ENCODE measurements at places on chromosomes 7 and 10.

- DNase-seq, result no peak
Observed at GRCh38 chr10:31401287-31401686, 82.3 kb downstream of the ZEB1 start.

GRCh38 chr10:76301211-76301610 is 869.8 kb downstream of the LRMDA start:
- DNase-seq, result no peak

GRCh38 chr7:27462575-27463270 is 200.0 kb downstream of the HIBADH start:
- no peak for DNase-seq

GRCh38 chr10:96283351-96283750 is 12.0 kb upstream of the BLNK start:
- DNase-seq, result no peak

- DNase-seq, result no peak
Observed at GRCh38 chr10:20427821-20428220, 469.3 kb downstream of the NEBL start.

DNA sequence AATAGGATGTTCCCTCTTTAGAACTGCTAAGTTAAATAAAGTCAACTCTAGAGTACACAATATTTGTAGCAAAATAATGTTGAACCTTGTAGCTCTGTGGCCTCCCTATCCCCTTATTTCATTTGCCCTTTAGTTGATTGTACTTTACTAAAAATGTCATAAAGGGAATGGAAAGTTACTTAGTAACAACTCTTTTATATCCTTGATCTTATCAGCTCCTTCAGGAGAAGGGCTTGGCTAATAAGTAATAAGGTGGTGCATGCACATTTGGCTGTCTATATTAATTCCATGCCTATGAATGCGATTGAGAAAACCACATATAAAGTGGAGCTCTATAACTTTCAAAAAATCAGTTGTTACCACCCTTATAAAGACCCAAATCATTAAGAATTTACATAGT is 41.5 kb upstream of the GATA3 start:
- DNase-seq, result no peak

- no peak for DNase-seq
Observed at GRCh38 chr7:141872931-141873330, 31.6 kb upstream of the PRSS37 start.

GRCh38 chr7:28041508-28042314 is 138.9 kb downstream of the JAZF1 start:
- DNase-seq, result peak; percentile 72

DNA sequence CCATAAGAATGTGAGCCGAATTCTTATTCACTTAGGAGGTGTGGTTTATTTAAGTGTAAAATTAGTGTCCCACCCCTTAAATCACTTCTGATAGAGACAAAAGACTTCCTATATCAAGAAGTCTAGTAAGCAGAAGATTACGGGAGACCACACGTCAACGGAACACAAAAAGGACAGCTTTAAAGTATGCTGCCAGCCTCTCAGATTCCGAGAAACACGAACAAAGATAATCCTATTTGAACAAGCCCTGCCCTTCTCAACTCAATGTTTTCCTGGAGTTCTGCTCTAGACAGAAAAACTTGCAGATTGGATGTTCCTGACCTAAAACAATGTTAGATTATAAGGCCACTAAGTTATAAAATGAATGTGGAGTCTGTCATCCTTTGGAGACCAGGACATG is 4.9 kb upstream of the MCU start:
- DNase-seq, result no peak

DNA sequence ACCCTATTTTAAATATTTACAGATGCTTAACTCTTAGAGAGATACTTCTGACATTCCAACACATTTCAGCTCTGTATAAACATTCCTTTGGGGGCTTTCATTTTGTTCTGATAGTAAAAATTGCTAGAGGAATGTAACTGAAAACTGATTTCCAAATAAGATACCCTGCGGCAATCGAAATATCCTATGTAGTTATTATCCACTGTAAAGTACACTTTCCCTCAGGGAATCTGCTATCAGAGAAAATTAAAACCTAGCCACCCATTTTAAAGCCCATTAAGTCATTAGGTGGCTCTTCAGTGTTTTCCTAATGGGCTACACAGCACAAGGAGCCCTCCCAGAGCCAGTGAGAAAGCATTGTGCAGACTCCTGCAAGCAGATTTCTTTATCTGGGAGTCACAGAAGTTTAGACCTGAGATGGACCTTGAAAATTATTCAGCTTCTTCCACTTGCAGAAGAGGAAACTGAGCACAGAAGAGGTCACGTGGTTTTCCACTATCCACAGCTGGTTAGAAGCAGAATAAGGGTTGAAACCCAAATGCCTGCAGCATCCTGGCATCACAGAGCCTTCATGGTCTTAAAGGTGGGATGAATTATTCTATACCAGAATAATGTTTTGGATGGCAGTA is 12.6 kb upstream of the CPVL start:
- no peak for DNase-seq

GRCh38 chr7:12727455-12728191 is 40.2 kb downstream of the ARL4A start:
- DNase-seq, result no peak

GRCh38 chr7:6015917-6016652 is 7.0 kb downstream of the AIMP2 start:
- DNase-seq, result peak; percentile 59

DNA sequence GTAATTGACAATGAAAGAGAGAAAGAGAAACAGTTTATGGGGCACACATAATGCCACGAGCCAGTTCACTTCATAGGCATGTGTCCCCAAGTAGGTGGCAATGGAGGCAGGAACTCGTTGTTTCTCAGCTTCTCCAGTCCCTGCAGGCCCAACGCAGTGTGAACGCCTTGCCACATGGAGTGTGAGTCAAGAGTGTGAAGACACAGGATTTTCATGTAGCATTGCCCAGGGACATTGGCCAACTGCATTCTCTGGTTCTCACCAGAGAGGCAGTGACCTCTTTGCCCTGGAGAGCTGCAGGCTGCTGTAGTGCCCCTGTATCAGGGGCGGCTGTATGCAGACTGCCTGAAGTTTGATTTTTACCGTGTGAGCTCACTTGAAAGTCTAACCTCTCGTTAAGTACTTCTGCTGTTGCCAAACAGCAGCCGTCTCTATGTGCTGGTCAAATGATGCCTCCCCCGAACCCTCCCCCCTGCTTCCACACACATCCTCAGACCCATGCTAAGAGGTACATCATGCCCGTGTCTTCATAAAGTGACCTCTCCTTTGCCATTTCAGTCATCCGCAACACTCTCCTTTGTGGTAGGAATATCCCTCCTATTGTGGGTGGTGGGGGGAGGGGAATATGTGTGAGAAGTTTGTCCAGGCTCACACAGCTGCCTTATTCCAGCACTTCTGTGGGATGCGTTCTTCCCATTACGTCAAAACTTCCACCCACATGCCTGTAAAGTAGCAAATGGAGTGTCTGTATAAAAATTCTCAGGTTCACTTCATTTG is 12.7 kb downstream of the LRRC18 start:
- DNase-seq, result no peak

DNA sequence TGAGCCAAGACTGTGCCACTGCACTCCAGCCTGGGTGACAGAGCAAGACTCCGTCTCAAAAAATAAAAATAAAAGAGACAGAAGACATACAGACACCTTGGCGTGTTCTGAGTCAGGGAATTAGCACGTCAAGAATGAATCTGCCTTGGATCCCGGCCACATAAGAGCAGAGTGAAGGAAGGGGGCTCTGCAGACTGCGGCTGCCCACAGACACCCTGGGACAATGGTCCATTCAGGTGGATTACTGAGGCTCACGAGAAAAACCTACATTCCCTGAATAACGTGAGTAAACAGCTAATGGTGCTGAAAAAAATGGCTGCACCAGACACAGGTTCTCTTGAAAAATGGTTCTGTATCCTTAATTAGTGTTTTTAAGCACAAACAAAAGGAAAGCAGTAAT is 100.1 kb upstream of the FGFR2 start:
- DNase-seq, result no peak

- no peak for DNase-seq
Observed at GRCh38 chr10:121724282-121724681, 126.0 kb upstream of the FGFR2 start.

DNA sequence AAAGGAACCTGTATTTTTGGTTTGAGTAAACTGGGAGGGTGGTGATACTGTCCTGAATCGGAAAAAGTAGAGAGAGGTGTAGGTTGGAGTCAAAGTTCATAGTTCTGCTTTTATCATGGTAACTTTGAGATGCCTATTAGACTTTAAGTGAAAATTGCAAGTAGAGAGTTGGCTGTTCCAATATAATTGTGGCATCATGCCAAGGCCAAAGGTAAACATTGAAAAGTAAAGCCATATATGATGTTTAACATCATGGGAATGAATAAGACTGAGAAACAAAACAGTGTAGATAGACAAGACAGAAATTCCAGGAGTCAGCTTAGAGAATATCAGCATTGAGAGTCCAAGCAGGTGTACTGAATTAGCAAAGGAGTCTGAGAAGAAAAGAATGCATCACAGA is 570.9 kb downstream of the HTR7 start:
- no peak for DNase-seq

DNA sequence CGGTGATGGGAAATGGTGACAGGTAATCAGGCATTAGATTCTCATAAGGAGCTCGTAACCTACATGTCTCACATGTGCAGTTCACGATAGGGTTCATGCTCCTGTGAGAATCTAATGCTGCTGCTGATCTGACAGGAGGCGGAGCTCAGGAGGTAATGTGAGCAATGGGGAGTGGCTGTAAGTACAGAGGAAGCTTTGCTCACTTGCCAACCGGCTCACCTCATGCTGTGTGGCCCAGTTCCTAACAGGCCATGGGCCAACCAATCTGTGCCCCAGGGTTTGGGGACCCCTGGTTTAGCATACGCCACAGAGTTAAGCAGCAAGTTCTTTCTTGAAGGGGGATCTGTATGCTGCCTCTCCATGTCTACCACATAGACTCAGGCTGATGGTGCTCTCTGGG is 133.1 kb downstream of the IQUB start:
- no peak for DNase-seq

- DNase-seq, result no peak
Observed at GRCh38 chr10:96413151-96413787, 54.5 kb upstream of the OPALIN start.

DNA sequence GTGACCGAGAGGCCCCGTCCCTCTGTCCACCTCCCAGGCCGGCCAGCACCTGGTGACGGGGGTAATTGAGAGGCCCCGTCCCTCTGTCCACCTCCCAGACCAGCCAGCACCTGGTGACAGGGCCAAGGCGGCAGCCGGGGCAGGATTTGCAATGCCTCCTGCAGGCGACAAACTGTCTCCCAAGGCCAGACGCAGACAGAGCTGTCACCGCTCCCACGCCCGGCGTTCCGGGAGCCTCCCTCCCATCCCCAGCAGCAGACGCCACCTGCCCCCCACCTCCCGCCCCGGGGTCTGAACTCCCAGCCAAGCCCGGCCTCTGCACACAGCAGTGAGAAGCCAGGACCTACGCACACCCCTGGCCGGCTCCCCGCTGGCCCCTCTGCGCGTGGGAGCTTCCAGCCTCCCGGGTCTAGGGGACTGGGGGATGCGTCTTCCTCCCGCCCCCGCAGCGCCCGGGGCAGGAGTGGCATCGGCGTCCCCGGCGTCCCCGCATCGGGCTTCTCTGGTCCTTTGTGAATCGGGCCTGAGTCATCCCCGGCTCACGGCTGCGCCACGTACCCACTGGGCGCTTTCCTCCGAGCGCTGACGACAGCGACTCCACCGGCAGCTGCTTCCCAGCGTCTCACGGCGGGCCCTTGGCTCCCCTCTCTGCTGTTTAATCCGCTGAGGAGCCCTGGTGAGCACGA is 95.1 kb upstream of the DIP2C start:
- DNase-seq, result peak; percentile 57

GRCh38 chr7:130141884-130142653 is 63.1 kb downstream of the TMEM209 start:
- no peak for DNase-seq

DNA sequence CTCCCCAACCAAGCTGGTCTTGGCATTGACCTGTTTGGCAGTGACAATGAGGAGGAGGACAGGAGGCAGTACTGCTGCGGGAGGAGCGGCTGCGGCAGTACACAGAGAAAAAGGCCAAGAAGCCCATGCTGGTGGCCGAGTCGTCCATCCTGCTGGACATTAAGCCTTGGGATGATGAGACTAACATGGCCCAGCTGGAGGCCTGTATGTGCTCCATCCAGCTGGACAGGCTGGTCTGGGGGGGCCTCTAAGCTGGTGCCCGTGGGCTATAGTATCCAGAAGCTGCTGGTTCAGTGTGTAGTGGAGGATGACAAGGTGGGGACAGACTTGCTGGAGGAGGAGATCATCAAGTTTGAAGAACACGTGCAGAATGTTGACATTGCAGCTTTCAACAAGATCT is 39.1 kb upstream of the ZNF273 start:
- no peak for DNase-seq

- DNase-seq, result no peak
Observed at GRCh38 chr7:116593359-116594075, 68.7 kb downstream of the CAV1 start.

DNA sequence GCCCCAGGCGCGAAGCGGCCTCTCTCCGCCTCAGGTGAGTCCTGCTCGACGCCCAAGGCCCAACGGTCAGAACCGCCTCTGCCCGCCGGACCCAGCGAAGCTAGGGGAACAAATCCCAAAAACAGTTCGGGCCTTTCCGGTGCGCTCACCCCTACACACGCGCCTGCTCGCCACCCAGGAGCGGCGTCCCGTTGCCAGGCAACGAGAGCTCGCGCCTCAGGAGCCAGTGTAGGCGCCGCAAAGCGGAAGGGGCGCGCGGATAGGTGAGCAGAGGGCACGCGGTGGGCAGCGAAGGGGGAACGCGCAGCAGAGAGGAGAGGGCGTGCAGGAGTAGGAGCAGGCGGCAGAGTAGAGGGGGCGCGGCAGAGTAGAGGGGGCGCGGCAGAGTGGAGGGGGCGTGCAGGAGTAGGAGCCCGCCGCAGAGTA is at the start of the genes DYDC1 and DYDC2:
Gene DYDC1, minus strand, starts transcription at position 193 of the 426 bp plus-strand sequence. CDS start 4,154 bp downstream, outside the sequence.
Gene DYDC2, plus strand, starts transcription at position 219 of the 426 bp plus-strand sequence. CDS start 5,663 bp downstream, outside the sequence.
- DNase-seq, result peak; percentile 60

GRCh38 chr10:58508316-58508715 is 4.4 kb upstream of the BICC1 start:
- DNase-seq, result no peak

- peak; percentile 44 for DNase-seq
Observed at GRCh38 chr10:113854761-113855588, 514 bp downstream of the NHLRC2 start.

- no peak for DNase-seq
Observed at GRCh38 chr10:77533146-77533886, 104.3 kb downstream of the KCNMA1 start.

- DNase-seq, result no peak
Observed at GRCh38 chr10:36256166-36256565, 614.1 kb upstream of the FZD8 start.

- DNase-seq, result peak; percentile 87
Observed at GRCh38 chr7:29285444-29285793, 90.8 kb downstream of the CHN2 start.

All from activated CD4-positive, alpha-beta T cell treated with anti-CD3 and anti-CD28 coated beads, Interleukin-2, amount 50 U/mL, for 16 hours (primary cell).